Right ventricle myocardium inferior (tissue), 1 donor: ENCODE measurements at places on chromosomes 3 and 15. TPM values are rescaled to one million over a fixed set of nuclear protein-coding genes. Genes with fewer than 3 reads are reported as not detected.

GRCh38 chr3:127275287-127275781 is 12.5 kb downstream of the PRR20G start:
- no peak for DNase-seq

DNA sequence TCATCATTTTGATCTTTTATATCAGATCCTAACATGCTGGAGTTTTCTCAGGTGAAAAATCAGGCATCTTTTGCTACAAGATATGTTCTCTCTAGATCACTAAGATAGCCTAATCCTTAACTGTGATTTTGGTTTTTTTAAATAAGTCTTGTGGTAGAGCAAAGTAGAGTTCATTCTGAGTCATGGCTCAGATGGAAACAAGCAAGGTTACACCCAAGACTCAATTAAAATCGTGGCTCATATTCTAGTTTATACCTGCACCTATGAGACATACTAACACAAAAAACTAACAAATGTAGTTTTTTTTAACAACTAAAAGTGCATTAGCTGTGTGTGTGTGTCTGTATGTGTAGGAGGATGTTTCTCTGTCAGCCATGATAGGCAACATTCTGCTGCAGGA is 428.2 kb downstream of the NLGN1 start:
- DNase-seq: no peak

GRCh38 chr3:36804295-36805055 is 40.1 kb upstream of the DCLK3 start:
- no peak for DNase-seq

DNA sequence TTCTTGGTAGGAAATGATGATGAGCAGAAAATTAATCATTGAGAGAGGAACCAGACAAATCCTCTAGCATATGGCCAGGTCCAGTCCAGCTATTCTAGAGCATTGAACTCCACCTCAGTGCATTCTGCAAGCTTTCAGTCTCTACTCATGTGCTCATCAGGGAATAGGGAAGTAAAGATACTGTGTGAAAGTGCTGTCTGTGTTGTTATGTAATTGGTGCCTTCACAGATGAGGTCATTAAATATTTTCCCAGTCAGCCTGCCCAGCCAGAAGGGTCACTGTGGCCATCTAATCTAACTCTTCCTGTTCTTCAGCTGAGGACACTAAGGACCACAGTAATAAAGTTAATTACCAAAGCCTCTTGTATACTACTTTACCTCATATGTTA is 28.2 kb downstream of the C3orf62 start:
- DNase-seq: no peak

Gene FRMD5
- 43.0 TPM for total RNA-seq

Gene EIF4A2
- total RNA-seq: 422 TPM

DNA sequence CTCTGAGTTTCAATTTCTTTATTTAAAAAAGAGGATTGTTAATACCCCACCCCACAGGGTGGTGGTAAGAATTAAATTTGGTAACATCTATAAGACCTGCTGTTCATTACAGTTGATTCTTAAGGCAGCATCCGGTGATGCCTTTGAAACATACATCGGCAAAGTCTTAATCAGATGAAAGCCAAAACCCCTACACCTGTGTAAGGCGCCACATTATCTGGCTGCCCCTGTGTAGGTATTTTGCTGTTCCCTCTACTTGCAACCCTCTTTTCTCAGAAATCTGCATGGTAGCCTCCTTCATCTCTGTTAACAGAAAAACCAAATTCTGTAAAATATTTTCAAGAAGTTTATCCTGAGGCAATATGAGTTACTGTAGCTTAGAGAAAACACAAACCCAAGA is 90.0 kb downstream of the ST6GAL1 start:
- DNase-seq: no peak

Gene CHRNA3
- total RNA-seq: 0.08 TPM
